ENCODE measurements at places on chromosomes 6 and 20. TPM values are rescaled to one million over a fixed set of nuclear protein-coding genes. Genes with fewer than 3 reads are reported as not detected.

Gene SRSF12
- total RNA-seq: 5.9 TPM

Gene CRNKL1
- 16.4 TPM for total RNA-seq

Gene SLC25A27
- total RNA-seq: 5.7 TPM

Gene HMGCLL1
- total RNA-seq: 0.17 TPM

Gene LST1
- not detected for total RNA-seq

Gene RBL1
- total RNA-seq: 5.0 TPM

Gene LCA5
- 4.4 TPM for total RNA-seq

Gene HCK
- total RNA-seq: not detected

DNA sequence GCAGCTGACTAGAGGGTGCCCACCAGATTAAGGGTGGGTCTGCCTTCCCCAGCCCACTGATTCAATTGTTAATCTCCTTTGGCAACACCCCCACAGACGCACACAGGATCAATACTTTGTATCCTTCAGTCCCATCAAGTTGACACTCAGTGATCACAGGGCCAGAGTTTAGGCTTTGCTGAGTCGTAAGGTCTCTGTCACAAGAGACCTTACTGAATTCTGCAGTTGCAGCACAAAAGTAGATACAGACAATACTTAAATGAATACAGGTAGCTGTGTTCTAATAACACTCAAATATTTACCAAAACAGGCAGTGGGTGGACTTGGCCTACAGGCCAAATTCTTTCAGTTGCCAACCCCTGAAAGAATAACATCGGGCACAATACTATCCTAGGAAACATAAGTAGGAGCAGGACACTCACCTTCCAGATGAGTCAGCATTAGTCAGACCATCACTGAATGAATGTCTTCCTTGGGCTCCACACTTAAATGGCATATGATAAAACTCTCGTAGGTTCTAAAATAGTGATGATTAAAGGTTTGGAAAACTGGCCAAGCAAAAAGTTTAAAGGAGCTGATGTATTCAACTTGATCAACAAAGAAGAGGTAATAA, 190.0 kb downstream of the UBE3D start:
- DNase-seq: no peak

- no peak for DNase-seq
Observed at GRCh38 chr6:126153661-126154060, 167.3 kb downstream of the TRMT11 start.

GRCh38 chr6:5457041-5457440, 195.7 kb downstream of the FARS2 start:
- DNase-seq: no peak

DNA sequence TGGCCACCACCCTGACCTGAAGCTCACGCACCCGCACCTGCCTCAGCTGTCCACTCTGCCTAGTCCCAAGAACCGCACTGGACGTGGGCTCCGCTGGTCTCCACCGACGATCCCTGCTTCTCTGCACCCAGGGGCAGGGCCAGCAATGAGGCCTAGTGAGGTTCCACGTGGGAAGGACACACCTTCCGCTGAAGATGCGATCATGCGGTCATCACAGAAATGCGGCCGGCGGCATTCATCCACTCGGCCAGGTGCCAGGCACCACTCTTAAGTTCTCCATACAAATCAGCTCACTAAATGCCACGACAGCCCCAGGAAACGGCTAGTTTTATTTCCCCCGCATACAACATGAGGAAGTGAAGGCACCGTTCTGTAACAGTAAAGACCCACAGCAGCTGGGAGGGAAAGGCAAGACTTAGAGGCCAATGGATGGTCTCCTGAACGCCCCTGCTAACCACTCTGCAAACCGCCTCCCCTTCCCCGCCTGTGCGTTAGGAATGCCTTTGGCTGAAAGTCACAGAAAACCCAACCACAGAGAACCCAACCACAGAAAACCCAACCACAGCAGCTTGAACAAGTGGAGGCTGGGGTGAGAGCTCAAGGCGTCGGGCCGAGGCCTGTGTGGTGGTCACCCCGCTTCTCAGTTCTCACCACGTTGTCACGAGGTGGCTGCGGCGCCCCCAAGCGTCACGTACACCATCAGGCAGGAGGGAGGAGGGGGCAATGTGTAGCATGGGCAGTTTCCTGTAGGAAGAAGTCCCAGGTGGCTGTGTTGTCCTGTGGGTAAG, 204.4 kb downstream of the TAF4 start:
- DNase-seq: no peak

- no peak for DNase-seq
Observed at GRCh38 chr6:41449399-41450245, 96.6 kb upstream of the FOXP4 start.

DNA sequence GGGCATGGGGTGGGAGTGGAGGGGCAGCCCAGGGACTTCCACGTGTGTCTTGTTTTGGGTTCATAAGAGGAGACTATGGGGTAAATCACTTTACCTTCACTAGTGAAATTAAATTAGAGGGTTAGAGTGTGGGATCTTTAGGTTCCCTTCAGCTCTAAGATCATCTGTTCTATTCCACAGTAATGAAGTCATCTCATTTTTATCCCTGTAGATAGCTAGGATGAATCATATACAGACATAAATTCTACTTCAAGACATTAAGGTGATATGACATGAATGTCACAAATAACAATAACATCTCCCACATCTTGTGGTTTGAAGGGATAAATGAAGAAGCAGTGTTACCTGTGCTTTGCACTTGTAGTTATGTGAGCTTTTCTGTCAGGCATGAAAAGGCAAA, 83.8 kb downstream of the ELOVL4 start:
- no peak for DNase-seq

DNA sequence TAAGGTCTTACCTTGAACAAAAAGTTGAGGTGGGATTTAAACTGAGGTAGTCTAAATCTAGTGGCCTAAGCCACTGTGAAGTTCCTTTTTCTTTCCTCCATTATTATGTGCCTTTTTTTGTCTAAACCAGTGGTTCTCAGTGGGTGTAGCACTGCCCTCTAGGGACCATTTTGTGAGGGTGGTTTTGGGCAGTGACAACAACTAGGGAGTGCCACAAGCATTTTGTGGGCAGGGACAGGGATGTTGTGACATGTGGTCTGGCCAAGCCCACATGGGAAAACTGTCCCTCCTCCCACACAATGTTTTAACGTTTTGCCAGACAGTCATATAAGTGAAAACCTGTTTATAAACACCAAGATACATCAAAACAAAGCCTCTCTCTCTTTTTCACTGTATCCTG, 899.4 kb upstream of the FLRT3 start:
- DNase-seq: no peak

DNA sequence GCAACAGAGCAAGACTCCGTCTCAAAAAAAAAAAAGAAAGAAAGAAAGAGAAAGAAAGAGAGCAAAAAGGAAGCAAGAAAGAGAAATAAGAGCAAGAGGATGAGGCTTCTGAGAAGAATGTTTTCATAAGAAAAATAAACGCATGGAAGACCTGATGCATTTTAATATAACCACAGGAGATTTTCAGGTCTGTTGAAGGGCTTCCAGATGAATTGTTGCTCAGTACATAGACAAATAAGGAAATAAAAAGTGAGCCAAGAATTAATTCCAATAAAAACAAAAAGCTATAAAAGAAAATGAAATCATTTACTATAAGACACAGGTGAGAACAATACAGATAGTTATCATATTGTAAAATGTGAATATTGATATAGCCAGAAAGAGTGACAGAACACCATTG, 43.5 kb downstream of the PERP start:
- DNase-seq: no peak

GRCh38 chr6:81655696-81656095, 96.8 kb downstream of the TENT5A start:
- no peak for DNase-seq

- DNase-seq: no peak
Observed at GRCh38 chr6:125888989-125889656, 67.4 kb upstream of the HINT3 start.

DNA sequence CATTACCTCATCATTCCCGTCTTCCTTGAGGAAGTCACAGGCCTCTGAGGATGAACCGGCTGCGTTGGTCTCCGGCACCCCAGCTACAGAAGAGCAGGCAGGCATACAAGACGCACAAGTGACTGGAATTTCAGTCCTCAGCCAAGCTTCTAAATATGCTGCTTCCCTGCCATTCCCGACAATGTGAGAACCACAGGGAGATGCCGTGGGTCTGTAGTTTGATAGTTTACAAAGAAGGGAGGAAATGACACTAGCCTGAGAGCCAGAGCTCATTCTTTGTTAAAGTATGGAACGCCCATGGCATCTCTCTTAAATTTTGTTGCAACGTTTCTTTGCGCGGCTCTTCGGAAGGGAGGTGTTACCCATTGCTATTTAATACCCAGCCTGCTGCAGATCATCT, 25.7 kb downstream of the HEBP2 start:
- no peak for DNase-seq

DNA sequence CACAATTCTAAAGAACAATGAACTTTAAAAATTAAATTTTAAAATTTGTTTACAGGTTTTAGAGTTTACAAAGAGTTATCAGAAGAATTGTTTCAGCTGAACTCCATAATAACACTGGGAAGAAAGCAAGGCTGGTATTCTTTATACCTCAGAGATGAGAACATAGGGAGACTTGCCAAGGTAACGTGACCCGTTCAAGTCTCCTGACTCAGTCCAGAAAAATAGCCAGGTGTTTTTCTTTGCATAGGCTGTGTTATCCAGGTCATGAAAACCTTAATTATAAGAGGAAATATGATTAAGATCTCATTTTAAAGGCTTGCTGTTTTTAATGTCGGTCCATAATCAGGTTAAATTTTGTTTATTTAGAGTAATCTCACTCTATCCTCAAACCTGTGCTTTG, 8.5 kb upstream of the C6orf141 start:
- no peak for DNase-seq

- no peak for DNase-seq
Observed at GRCh38 chr20:47531458-47531857, 29.8 kb downstream of the NCOA3 start.

- DNase-seq: no peak
Observed at GRCh38 chr6:30709101-30709868, 7.8 kb downstream of the MDC1 start.

- no peak for DNase-seq
Observed at GRCh38 chr20:34536798-34537394, 20.7 kb downstream of the DYNLRB1 start.

DNA sequence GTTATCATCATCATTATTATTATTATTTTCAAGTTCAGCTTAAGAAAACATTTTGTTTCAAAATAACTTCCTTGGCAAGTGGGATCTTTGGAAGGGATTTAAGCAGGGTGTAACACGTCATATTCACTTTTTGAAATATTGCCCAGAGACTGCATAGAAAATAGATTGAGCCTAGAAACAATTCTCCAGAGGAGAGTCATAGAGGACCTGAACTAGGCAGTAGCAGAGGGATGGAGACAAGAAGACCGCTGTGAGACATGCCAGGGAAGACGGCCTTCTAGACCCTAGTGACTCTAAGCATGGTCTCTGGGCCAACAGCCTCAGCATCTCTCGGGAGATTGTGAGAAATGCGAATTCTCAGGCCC, 55.5 kb downstream of the EDN1 start:
- DNase-seq: no peak

DNA sequence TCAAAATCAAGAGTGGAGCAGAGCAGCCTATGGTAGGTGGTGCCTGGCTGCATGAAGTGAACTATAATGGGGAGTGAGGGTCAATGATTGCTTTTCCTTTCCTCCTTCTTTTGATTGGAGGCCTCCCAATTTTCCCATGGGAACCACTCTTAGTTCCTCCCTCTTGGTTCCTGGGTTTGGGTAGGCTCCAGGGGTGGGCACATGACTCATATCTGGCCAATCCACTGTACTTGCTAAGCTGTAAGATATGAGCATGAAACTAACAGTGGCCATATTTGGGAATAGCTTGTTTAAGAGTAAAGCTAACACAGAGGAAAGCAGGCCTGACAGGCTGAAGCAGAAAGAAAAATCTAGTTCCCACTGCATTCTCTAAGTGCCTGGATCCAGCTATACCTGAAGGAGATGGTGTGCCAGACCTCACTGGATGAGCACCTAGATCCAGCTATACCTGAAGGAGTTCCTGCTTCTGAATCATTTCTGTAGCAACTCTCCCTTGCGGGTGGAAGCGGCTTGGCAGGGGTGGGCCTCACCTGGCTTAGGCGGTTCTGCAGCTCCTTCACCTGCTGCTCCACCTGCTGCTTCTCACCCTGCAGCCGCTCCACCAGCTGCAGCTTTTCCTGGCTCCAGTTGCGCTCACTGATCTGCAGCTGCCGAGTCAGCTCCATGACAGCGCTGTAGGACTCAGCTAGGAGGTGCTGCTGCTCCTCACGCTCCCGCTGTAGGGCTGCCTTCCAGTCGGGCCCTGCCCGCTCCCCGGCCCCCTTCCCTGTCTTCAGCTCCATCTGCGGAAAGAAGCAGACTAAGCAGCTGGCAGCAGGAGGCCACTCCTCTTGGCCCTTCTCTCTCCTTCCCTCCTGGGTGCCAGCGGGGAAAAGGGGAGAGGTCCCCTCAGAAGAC, 29.0 kb upstream of the DSN1 start:
- no peak for DNase-seq

- DNase-seq: no peak
Observed at GRCh38 chr6:163950159-163950558, 535.6 kb downstream of the QKI start.

DNA sequence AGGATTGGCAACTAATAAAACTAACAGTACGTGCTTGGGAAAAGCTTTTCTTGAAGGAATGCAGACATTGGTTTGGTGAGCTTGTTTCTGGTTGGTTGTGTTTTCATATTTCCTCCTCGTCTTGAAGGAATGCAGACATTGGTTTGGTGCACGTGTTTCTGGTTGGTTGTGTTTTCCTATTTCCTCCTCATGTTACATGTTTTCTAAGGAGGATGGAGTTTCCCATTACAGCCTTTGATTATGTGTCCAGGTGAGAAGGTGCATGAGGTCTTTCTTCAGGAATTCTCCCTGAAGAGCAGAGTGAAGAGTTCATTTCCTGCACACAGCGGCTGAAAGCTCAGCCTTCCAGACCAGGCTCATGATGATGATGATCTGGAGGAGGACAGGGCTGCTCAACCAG, 190.6 kb downstream of the SMOC2 start:
- no peak for DNase-seq

DNA sequence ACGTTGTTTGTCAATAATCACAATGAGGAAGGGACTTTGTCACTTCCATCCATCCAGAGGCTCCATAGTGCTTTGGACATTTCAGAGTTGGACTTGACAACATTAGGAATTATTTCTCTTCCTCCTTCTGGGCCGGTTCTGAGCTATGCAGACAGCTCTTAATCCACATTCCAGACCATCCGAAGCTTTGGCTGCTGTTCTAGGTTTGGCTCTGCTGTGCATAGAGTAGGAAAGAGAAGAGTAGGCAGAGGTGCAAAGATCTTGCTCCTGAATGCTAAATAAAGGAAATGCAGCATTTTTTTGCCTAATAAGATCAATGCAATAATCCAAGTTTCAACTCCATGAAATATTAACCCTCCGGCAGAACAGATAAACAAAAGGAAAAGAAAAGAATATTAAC, 251.8 kb upstream of the PRND start:
- no peak for DNase-seq

DNA sequence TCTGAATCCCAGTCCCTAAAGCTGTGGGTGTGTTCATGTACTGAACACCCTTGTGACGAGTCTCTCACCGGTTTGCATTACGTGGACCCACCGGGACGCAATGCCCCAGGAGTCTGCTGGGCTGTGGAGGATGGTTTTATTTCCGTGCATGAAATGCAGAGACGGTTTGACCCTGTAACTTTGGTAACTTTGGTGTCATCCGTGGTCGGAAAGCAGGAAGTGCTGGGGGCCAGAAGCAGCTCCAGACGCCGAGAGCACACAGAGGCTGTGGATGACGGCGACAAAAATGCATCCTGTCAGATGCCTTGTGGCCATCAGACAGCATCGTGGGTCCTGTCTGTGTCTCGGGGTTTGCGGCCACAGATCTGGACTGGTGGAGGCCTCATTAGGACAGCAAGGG, 7.2 kb downstream of the BHLHE23 start:
- no peak for DNase-seq

- no peak for DNase-seq
Observed at GRCh38 chr6:106186172-106186571, 100.0 kb downstream of the PRDM1 start.
